Right lung (tissue), 10 donors: ENCODE measurements at places on chromosomes 12 and 14.

GRCh38 chr14:105926373-105927095, 400.2 kb downstream of the TMEM121 start:
- DNase-seq = no peak

DNA sequence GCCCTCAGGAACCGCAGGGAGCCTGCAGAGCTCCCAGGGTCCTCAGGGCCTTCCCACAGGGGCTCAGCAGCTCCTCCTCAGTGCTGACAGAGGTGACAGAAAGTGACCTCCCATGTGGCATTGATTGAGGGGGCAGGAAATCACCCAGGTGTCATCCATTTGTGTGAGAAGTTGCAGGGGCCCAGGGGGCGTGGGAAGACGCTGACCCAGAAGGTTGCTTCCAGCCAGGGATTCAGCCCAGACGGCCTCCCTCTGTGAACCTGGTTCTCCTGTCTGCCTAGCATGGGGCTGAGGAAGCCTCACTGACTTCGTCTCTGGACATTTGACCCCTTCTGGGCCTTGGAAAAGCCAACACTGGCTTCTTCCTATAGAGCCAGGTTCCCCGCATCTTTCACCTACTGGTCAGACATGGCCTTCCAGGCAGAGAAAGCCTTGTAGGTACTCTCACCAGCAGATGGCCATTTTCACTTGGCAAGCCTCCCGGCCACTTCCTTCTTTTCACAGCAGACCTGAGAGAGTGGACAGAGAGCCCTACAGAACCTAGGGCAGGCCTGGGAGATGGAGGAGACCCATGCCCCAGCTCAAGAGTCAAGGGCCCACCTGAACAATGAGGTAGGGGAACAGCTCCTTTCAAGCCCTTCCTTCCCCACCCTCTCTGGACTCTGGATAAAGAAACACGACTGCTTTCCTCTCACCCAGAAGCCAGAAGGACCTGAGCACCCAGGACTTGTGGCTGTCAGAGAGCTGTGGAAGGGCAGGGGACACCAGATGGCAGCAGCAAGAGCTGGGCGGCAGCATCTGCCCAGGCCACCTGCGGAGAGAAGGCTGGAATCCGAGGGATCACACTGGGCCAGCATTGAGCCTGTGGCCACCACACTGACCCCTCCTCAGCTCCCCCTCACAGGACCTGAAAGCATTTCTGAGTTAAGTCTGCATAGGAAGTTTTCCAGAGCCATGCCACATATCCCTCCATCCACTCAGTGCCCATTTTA, 377.8 kb downstream of the DPF3 start:
- no peak for DNase-seq

DNA sequence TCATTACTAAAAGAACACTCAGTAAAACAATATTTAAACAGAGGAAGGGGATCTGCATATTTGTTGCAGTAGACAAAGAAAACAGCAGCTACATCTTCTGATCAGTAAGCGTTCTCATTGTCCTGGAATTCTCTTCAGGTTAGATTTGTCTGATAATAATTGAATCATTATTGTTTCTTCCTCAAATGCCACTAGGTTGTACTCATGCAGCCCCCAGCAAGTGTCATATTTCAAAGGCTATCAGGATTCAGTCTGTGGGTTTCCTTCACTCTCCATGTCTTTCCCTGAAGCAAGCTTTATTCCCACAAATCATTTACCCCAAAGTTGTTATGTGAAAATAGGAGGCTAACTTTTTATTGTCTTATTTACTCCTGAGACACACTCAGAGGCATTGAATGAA, 14.7 kb downstream of the PIK3C2G start:
- no peak for DNase-seq

DNA sequence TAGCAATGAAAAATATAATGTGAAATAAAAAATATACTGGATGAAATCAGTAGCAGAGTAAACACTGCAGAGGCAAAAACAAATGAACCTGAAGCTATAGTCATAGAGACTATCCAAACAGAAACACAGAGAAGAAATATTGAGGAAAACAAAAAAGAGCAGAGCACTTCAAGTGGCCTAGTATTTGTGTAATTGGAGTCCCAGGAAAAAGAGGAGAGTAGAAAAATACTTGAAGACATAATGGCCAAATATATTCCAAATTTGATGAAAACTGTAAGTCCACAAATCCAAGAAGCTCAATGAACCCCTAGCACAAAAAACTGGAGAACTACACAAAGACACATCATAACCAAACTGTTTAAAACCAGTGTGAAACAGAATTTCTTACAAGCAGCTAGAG, 37.2 kb upstream of the CTDSP2 start:
- no peak for DNase-seq

DNA sequence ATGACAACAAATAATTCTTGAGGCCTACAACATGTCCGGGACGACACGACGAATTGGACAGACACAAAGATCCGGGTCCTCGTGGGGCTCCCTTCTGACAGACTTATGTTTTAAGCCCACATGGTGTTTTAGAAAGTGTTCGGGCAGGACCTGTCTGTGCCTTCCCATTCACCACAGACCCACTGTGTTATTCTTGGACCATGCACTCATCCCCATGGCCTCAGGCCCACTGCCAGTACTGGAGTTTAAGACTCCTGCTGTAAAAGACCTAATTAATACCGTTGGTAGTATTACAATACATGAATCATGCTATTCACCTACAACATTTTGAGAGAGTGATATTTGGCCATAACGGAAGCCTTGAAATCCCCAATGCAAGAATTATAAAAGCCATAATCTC, 20.0 kb downstream of the SLC15A4 start:
- DNase-seq = no peak

GRCh38 chr12:67415473-67415872, 146.3 kb downstream of the CAND1 start:
- DNase-seq = no peak

DNA sequence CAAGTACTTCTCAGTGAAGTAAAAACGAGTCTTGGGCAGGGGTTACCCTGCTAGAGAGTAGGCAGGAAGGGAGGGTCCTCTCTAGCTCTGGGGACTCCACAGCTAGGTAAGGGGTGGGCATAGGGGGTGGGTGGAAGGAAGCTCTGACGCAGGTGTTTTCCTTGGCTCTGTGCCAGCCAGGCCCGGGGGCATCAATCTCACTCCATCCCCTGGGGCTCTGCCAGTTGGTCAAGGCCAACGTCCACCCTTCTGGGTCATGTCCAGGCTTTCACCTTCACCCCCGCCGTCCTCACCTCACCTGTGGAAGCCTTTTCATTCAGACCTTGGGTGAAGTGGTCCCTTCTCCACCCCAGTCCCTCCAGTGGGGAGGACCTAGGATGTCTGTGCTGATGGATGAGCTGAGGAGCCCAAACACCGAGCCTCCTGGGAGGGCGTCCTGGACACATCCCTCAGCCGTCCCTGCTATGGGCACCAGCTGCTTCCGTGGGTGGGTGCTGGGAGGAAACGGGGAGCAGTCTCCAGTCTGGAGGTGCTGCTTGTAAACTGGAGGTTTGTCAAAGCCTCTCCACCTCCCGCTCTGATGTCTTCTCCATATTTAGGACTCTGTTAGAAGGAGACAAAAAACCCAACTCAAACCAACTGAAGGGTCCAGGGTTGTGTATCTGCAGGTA, 71.5 kb upstream of the SFSWAP start:
- DNase-seq = no peak

- no peak for DNase-seq
Observed at GRCh38 chr14:104438166-104438887, 141.2 kb upstream of the C14orf180 start.

GRCh38 chr14:47226877-47227520, 448.4 kb downstream of the MDGA2 start:
- DNase-seq = no peak

DNA sequence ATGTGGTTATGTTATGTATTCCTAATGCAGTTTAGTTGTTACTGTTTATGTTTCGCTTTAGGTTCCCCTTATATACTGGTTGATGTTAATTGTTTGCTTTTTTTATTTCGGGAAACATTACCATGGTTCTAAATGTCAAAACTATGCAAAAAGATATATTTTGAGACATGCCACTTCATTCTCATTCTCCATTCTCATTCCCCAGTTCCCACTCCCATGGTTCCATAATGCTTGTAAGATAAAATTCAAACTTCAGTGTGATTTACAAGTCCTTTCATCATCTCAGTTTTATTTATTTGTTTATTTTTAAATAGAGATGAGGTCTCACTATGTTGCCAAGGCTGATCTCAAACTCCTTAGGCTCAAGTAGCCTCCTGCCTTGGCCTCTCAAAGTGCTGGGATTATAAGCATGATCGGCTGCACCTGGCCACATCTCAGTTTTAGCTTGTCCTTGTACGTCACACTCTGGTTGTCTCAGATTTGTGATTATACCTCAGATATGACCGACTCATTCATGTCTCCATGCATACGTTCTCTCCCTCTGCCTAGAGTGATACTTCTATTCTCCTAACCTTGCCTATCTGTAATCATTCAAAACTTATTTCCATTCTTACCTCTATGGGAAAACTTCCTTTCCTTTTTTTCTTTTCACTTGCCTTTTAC, 407.8 kb upstream of the RGS6 start:
- no peak for DNase-seq

DNA sequence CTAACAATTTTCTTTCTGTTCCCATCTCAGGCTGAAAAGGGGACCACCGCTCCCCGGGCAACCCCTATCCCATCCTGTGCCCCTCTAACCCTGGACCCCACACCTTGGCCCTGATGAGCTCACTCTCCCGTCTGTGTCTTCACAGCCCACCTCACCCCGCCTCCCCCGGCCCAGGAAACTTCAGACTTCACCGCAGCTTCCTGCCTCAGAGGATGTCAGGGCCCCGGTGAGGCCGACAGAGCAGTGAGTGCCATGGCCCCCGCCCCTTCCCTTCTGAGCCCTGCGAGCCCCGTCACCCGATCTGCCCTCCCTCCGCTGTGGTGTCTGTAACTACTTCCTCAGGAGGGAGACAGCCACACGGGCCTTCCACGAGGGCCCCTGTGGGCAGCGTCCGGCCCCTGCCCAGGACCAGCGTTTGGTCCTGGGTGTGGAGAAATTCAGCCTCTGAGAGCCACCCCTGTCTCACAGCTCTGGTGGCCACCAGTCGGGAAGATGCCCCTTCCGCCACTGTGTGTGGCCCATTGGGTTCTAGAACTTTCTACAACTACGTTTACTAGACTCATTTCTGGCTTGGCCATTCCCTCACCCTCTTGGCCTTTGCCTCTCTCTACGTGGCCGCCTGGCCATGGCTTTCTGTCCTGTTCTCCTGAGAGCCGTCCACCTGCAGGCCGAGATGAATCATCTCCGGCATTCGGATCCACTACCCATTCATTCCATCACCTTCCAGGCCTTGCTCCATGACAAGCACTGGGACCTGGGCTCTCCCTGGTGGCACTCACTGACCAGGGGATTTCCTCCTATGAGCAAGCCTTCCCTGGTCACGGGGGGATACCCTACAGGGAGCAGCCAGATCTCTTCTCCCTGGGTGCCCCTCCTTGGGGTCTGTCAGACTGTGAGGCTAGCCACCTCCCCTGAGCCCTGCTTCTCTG, 3.4 kb downstream of the RHOF start:
- no peak for DNase-seq

- DNase-seq = no peak
Observed at GRCh38 chr14:20204721-20205120, 14.0 kb downstream of the OR11G2 start.

DNA sequence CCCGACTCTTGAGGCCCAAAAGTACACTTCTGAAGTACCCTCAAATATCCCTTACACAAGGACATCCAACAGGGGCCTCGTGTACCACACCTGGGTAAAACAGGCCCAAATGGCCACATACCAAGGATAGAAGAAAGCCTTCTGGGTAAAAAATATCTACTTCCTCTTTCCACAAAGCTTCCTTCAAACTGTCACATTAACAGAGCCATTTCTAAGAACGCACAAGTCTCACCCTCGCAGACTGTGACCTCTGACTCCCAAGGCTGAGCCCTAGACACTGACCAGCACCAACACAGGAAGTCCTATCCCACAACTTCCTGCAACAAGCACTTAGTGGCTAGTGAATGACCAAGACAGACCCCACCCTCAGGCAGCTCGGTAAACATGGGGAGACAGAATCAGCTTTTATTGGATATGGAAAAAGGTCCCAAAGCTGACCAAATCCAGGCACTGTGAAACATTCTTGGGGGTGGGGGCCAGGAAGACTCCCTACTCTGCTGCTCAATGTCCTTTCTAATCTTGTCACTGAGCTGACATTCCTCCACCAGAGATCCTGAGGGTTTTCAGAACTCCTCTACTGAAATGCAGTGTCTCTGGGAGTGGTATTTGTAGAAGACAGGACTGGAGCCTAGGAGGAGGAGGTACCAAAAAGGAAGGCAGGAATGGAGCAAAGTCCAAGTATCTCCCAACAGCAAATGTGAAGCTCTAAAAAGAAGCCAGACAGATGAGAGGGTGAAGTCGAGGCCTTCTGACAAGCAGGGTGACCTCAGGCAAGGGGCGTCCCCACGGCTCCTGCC, 15.9 kb downstream of the KCTD10 start:
- no peak for DNase-seq

DNA sequence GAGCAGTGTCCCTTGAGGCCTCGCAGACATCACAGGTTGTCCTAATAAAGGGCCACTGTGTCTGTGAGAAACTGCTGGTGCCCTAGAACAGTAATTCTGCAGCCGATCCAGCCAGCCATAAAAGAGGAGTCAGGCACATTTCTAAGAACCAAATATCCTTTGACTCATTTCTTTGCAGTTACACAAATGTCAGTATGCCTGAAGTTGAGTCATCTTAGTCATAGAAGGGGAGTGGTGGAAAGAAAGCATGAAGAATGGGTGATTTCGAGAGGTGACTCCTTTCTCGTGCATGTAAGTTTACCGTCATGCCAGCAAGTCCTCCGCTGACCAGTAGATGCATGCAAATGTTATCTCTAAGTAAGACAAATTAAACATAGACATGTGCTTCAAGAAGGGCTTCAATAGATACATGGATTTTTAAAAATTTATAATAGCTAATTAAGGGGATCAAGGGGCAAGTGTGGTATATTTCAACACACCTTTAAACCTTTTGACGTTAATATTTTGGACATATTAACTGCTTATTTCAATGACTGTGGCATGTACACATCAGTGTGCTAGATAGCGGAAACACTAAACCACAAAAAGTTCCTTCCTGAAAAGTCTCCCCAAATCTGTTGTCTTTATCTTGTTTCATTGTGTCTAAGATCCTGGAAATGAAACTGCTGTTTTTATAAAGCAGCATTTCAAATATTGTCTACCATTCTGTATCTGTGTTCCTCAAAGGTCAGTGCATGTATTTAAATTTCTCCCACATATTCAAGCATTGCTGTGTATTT, 497.4 kb downstream of the NPAS3 start:
- DNase-seq = no peak

- no peak for DNase-seq
Observed at GRCh38 chr12:132669166-132669879, 17.8 kb downstream of the POLE start.

DNA sequence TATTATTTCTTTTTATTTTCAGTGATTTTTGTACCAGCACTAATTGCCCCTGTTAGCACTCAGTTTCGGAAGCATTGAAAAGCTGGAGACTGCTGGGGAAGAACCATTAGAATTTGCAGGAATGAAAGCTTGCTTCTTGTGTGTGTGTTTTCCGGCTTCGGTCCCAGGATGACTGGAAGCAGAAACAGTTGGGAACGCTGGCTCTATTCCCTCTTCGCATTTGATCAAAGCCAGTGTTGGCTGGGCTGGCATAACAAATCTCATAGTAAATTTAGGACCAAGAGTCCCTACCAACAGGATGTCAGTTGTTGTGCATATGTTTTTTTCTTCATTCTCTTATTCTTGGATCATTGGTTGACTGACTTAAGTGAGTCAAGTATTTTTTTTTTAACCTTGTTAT, 53.6 kb upstream of the TRAF3 start:
- DNase-seq = no peak
